ENCODE measurements at places on chromosomes 5 and 9.

DNA sequence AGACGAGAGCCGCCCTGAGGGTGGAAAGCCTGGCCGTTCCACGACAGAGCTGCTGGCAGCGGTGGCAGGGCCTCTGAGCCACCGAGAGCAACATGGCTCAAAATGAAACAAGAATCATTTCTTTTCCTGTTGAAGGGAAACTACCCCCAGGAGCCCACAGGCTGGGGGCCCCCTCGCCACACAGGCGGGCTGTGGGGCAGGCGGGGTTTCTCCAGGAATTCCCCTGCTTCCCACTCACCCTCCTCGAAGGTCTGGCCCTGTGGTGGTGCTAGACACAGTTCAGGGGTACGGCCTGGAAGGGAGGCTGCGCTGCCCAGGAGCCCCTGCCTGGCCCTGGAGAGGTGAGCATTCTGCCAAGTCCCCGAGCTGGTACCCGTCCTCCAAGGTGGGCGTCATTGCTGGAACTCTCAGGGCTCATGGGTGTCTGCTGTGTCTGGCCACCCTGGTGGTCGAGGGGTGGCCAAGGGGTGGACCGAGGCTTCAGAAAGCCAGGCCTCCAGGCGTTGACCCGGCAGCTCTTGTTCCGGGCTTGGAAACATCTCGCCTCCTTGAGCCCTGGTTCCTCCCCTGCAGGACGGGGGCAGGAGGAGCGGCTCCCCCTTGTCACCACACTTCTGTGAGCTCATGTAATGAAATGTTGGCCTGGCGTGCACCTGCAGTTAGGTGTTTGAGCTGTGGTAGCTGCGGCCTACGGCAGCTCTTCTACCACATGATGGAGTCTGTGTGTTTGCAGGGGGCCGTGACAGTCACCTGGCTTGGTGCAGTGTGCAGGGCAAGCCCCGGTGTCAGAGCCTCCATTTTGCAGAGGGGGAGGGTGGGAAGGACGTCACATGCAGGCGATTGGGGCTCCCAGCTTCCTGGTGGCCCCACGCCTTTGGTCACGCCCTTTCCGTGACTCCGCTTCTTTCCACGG lies 65.3 kb downstream of the RXRA start:
- DNase-seq = no peak

DNA sequence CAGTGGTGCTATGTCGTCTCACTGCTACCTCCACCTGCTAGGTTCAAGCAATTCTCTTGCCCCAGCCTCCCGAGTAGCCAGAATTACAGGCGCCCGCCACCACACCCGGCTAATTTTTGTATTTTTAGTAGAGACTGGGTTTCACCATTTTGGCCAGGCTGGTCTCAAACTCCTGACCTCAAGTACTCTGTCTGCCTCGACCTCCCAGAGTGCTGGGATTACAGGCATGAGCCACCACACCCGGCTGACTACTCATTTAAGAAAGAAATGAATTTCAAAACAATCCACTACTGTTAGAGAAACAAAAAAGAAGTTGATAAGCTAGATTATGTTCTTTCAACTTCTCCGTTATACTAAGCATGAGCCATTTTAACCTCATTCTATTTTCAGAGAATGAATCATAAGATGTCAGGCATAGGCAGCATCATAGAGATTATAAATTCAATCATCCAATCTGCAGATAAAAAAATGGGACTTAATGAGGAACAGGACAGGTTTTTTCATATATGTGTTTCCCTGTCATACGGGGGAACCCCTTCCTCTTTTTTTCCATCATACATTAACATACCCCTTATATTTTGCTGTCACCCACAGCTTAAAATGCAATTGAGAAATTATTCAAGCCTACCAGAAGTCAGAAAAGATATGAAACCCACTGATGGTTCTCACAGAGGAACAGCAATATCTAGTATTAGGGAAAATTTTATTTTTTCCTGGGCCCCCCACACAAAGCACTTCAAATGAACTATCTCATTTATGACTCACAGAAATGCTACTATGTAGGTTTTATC lies 26.5 kb upstream of the ADRB2 start:
- DNase-seq = no peak

GRCh38 chr9:36929350-36929675 lies 104.8 kb downstream of the PAX5 start:
- DNase-seq = no peak

DNA sequence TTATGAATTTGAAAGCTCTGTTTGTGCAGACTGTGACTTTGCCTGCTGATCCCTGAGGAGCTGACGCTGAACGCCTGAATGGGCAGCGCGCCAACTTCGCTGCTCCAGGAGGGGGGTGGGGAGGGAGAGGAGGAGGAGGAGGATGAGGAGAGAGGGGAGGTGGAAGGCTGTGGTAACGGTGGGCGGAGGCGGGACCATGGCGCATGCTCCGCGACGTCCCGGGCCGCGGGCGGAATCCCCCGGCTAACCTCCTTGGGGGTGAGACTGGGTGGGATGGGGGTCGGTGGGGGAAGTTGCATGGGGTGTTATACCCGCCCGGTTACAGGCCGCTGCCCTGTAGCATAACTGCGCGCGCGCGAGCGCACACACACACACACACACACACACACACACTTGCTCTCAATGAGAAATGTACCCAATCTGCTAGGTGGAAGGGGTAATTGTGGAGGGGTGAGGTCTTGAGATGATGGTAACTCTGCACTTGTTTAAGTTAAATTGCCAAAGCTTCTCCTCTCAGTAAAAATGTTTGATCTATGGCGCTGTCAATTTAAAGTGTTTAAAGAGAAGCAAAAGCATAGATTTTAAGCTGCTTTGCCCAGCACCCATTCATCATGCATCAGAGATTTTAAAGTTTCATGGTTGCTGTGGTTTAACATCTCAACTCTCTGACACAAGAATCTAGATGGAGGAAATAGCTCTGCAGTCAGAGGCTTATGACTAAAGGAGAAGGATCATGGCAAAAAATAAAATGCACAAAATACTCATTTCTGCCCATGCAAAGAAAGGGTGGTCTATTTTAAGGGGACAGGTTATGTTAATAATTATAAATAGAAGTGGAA lies 76.6 kb upstream of the TBCA start:
- peak; percentile 75 for DNase-seq

DNA sequence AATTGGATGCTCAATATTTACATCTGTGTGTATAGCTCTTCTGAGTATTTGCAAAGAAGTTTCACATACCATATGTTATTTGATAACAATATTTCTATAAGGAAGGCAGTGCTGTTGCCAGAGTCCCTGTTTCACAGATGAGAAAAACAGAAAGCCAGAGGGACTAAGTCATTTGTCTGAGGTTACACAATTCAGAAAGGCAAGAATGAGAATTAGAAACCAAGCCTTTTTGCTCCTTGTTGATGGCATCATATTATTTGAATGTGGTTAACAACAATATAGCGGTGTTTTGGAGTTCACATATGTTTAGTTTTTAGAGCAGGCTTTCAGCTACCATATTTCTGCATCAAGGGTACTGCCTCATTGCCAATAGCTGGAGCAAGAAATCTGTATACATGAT lies 110.9 kb upstream of the PRLR start:
- no peak for DNase-seq

DNA sequence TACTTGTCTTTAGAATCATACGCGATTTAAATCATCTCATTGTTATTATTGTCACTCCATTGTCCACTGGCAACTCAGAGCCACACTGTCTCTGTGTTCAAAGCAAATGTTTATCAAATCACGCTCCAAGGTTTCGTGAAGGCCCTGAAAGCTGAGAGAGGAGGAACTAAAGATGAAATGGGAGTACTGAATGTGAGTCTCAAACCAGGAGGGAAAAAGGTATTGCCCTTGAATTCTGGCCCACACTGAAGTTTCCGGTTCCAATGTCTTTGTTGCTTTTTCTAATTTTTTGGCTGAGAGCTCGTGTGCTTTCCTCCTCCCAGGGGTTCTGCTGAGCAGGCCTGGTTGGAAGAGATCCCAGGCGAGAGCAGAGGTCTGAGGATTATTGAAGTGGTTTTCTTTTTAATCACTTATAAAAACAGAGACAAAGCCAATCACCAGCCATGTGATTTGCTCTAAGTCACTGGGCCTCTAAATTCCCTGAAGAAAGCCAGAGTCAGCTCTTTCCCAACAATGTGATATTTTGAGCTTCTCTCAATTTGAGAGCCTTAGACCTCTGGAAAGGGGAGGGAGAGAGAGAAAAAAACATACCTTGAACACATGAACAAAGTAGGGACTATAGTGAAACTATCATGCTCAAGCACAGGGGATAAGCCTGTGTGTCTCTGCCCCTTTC lies 420.8 kb upstream of the GRAMD2B start:
- no peak for DNase-seq

- no peak for DNase-seq
These were observed 3.2 kb downstream of the IFNA8 start for GRCh38 chr9:21412107-21412506.

GRCh38 chr5:10324518-10325370 lies 17.0 kb upstream of the CMBL start:
- DNase-seq = no peak

- no peak for DNase-seq
These were observed 38.8 kb downstream of the FABP6 start for GRCh38 chr5:160268121-160268520.

DNA sequence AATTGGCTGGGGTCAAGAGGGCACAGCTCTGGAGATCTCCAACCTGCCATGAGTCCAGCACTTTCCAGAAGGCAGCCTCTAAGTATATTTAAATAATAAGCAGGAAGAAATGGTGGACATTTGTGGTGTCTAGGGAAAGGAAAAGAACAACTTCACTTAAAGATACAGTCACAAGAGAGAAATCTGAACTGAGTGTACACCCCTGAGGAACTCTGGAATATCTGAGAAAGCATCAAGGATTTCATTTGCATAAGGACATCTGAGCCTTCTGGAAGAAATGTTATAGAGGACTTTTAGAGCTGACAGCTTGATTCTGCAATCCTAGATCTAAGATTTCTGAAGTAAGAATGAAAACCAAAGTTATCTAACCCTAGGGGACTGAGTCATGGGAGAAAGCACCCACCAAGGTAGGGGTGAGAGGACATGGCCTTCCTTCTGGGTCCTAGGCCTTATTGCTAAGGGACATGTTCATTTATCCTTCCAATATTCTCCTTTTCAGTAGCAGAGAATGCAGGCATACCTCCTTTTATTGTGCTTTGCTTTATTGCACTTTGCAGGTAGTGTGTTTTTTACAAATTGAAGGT lies 253.4 kb upstream of the SLC24A2 start:
- DNase-seq = no peak

GRCh38 chr5:105146867-105147266 lies 1584.3 kb upstream of the NUDT12 start:
- no peak for DNase-seq

DNA sequence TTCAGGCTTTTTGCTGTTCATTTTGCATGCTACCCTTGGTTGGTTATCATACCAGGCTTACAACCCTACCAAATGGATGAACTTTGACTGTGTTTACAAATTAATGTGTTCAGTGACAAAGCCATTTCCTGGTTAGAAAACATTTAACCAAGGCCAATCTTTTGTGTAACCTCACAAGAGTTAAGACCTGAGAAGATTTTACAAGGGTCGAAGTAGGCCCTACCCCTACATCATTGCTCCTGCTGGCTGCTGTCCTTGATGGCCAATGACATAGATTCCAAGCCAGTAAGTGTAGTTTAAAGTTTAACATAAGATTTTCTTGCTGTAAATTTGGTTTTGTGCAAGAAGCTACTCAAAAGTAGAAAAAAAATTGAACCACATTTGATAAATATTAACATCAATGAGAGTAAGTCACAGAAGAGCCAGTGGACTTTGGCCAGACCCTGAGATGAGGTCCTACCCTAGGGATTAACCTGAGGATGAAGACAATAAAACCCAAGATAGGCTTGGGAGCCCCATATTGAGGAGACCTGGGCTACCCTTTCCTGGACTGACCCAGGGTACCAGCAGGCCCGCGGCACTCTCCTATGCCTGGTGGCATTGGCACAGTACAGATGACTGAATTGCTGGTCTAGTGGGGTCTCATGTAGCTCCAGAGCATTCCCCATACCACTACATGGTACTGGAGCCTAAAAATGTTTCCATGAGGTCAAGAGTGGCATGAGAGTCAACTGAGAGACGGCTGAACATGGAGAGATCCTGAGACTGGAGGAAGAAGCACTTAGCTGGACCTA lies 8.3 kb downstream of the C1QTNF3 start:
- no peak for DNase-seq

GRCh38 chr5:8417316-8418048 lies 548.5 kb downstream of the MTRR start:
- DNase-seq = no peak

GRCh38 chr9:591292-591691 lies 250.2 kb upstream of the DMRT1 start:
- DNase-seq = peak; percentile 27

- peak; percentile 36 for DNase-seq
These were observed 52.7 kb upstream of the ERCC6L2 start for GRCh38 chr9:95822583-95823431.

DNA sequence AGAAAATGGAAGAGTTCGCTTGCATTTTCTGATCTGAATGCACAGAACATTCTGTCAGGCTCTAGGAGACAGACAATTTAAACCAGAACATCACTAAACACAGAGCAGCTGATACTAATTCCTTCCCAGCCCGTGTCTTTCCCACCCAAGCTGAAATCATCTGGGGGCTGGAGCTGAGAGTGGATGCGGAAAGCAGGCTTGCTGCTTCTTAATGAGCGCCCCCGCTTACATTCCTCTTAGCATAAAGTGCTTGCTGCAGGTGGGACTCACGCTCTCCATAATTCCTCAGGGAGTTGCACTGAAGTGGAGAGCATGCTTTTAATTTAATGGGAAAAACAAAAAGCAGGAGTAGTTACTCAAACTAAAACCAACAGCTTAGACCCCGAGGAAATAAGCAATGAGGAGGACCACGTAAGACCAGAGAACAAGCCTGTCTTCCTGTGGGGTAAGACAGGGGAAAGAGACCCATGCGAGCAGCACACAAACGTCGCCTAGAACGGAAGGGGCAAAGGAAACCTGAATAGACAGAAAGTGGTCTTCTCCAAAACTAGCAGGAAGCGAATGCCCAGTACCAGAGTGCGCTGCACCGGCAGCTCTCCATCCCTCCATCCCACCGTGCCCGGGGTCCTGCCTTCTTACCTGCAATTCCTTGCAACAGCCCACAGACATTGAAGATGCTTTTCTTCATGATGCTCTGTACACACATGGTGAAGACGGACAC lies 139.3 kb downstream of the LHFPL2 start:
- no peak for DNase-seq

DNA sequence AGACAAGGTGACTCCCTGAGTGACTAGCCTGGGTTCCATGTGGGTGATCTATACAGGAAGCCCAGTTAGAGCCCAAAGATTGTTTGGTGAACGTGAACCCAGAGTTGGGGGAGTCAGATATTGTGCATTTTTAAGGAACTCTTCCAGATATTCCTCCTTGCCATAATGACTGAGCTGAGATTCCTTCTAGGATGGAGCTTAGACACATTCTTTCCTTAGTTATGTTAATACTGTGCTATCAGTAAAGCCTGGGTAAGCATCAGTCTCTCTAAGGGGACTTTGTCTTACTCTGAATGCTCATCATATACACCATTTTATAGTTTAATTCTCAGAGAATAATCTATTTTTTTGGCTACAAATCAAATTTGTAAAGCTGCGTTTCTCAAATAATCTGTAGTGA lies 68.1 kb downstream of the FOXB2 start:
- DNase-seq = no peak

GRCh38 chr5:85896514-85896913 lies 721.2 kb upstream of the COX7C start:
- DNase-seq = no peak

GRCh38 chr5:161925960-161926359 lies 78.0 kb downstream of the GABRA1 start:
- peak; percentile 1 for DNase-seq

GRCh38 chr5:111135363-111135762 lies 43.2 kb downstream of the WDR36 start:
- DNase-seq = no peak

GRCh38 chr5:89377767-89378455 lies 494.9 kb upstream of the MEF2C start:
- DNase-seq = no peak

Measured in ELF-1 (cell line).